Epithelial cell of prostate (primary cell): ENCODE measurements at places on chromosomes 11 and 22.

- DNase-seq = no peak
Measured at GRCh38 chr11:27507557-27508322, 1.2 kb upstream of the LIN7C start.

- no peak for DNase-seq
Measured at GRCh38 chr22:45418056-45418769, 4.7 kb downstream of the RIBC2 start.

DNA sequence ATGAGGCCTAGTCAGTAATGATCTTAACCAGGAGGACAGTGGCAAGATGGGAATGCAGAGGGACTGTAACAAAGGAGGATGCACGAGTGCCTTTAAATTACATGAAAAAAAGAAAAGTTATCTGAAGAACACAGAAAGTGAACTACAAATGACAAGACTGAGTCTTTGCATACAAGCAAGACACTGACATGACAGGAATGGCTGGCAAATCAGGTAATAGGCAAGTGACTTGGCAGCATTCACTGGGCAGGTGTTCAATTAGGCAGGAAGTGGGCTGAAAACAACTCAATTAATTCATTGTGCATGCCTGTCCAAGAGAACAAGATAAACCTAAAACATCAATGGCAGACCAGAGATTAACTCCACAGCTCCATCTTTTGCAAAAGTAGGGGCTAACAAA, 24.0 kb downstream of the SMCO4 start:
- no peak for DNase-seq

GRCh38 chr11:45145379-45146071, 914 bp upstream of the PRDM11 start:
- DNase-seq = no peak

DNA sequence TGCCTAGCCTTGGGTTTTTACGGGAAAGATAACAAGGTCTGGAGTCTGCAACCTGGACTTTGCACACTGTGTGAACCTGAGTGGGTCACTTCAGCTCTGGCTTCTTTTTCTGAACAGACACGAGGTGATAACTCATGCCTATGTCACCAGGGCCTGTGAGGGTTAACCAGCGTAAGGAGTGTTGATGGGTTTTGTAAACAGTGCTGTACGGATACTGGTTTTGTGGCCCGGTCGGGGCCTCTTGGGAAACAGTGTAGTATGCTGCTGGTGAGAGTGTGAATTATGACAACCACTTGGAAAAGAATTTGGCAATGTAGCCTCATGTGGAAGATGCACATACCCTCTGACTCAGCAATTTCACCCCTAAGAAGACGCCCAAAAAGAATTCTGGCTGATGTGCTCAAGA, 266.8 kb downstream of the MN1 start:
- no peak for DNase-seq

GRCh38 chr11:92625894-92626293, 343.6 kb upstream of the MTNR1B start:
- no peak for DNase-seq
